ENCODE measurements at places on chromosomes 6 and 20. TPM values are rescaled to one million over a fixed set of nuclear protein-coding genes. Genes with fewer than 3 reads are reported as not detected.
A peak's percentile ranks its signal among the peaks of the same experiment; 100 is the strongest.

The FERMT1 gene
- 0.06 TPM for total RNA-seq

The ZBTB2 gene
- total RNA-seq: 33.1 TPM

The NOL7 gene
- 70.9 TPM for total RNA-seq

The TMEM244 gene
- total RNA-seq: 0.99 TPM

The BEND6 gene
- total RNA-seq: not detected

The SCAF8 gene
- total RNA-seq: 36.1 TPM

The FOXF2 gene
- total RNA-seq: not detected

DNA sequence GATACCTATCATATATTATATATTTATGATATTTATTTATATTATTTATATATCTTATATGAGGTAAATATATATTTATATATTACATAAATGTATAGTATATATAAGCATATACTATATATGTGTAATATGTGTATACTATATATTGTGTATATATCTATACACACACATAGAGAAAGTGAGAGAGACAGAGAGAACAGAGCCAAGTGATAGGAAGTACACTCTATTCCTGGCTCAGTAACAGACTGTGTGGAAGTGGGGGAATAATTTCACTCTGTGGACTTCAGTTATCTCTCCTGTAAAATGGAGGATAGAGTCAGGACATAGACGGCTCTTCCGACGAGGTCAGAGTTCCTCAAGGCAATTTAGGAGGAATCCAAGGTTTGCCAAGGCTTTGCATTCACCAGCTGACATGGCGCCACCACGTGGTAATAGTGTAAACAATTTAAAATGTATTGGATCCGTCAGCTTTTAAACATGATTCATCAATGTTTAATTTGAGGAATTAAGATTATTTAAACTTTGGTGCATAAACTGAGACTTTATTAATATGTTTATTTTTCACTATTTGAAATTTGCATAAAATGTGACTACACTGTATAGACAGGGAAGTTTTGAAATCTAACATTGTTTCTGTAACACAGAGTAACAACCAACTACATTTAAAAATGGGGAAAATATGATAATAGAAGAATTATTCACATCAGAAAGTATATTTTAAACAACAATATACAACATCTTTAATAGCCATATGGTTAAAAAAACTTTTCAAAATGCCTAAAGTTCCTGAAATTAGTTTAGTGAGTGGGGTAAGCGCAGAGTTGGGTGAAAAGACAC, 75.4 kb upstream of the TMEM244 start:
- DNase-seq: peak; percentile 53

DNA sequence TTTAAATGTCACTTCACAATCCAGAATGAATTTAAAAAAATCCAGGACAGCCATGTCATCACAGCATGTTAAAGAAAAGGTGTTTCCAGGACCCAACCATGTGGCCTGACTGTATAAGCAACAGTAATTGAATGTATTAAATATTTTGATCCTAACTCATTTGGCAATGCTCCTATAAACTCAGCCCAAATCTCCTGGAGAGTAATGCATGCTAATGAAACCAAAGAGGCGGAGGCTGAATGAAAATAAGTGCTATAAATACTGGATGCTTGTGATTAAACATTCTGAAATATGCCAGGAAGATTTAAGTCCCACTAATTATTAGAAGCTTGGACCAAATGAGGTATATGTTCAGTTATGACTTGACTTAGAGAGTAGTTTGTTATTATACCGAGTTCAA, 486.8 kb downstream of the FRK start:
- DNase-seq: no peak

DNA sequence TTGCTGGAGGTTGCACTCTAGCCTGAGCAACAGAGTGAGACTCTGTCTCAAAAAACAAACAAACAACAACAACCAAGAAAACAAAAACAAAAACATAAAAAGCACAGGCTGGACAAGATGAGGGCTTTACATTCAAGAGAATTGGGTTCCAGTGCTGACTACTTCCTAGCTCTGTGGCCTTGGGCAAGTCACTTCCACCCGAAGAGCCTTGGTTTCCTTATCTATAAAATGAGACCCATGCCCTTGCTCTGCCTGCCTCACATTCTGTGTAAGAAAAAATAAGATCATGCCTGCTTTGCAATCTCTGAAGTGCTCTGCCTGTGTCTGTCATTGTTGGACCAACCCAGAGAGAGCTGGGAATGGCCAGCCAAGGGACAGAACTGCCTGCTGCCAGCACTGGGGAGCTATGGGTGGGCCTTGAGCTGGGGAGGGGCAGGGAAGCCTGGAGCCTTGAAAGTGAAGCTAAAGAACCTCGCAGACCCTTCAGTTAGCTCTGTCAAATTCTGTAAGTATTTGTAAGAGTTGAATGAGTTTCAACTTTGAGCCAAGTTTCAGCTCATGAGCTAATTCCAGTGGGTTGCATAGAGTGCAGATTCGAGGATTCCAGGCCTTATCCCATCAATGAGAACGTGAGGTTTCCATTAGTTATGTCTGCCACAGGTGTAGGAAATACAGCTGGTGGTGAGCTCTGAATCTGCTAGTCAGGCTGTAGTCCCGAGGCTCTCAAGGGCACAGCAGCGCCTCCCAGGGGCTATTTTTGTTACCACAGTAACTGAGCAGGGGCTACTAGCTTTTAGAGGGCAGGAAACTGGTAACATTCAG, 93.2 kb downstream of the DLGAP4 start:
- peak; percentile 60 for DNase-seq

- DNase-seq: no peak
Measured at GRCh38 chr6:129546702-129547101, 163.3 kb downstream of the ARHGAP18 start.

DNA sequence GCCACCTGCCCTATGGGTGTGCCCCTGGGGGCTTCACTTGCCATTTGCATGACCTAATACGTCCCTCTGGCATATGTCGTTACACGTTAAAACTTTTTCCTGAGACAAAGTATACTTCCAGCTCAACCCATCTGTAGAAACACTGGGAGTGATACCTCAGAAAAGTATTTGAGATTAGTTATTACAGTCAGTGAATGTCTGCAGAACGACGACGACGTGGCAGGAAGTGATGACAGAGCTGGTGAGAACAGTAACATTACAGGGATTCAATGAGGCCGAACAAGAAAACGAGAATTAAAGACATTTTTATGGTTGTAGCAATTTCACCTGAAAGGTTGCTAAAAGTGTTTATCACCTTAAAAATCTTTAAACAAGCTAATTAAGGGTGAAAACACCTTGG, 40.2 kb downstream of the SASH1 start:
- DNase-seq: no peak

DNA sequence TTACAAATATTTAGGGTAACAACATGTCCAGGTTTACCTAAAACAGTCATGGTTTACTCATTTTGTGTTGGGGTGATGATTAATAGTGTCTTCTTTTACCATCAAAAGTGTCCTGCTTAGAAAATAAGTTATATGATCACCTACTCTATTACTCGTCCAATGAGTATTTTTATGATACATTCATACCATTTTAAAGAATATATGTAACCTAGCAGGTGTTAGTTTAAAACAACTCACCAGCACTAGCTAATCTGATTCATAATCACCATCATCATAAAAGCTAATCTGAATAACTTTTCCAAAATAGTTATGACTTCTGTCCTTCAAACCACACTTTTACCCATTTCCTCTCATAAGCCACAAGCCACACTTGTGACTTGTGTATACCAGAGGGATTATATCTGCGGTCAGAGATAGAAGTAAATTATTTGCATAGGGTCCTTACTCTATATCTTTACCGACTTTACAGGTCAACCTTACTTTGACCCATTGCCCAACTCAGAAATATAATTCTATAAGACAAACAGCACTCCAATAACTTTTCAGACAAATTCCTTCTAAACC, 33.3 kb upstream of the NRN1 start:
- no peak for DNase-seq

DNA sequence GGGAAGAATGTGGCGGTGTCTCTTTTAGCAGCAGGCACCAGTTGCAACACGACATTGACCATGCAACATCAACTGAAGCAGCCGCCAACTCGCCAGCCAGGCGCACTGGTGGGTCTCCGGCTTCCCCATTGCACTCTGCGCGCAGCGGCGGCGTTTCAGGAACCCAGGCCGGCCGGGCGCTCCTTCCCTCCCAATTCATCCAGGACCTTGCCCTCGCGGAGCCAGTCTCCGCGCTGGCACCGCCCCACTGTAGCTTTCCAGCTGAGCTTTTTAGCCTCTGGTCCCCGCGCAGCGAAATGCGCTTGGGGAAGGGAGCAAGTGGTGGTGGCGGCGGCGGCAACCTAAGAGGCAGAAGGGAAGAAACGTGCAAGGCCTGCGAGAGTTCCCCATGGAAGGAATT, 297.9 kb upstream of the RIMS1 start:
- DNase-seq: no peak

DNA sequence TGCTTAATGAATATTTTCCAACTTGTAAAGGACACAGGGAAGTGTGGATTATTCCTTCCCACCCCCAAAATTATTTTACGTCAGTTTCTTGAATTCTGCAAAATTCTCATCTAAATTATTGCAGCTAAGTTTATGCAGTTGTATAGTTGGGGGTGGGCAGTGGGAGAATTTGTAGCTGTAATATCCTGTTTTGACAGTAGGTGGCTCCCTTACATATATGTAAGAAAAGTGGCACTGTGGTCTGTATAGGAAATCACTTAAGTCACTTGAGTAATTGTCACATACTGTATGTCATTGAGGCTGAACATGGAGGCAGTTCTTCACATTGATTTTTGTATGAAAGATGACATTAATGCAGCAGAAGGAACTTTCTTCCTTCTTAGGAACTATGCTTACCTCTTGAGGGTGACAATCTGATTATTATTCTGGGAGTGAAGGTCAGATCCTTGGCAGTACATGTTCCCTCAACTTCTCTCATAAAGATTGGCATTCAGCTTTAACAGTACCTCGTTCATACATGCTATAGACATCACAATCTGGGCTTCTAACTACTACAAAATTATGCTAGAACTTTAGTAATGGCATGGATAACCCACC, 14.6 kb upstream of the CFAP206 start:
- no peak for DNase-seq

DNA sequence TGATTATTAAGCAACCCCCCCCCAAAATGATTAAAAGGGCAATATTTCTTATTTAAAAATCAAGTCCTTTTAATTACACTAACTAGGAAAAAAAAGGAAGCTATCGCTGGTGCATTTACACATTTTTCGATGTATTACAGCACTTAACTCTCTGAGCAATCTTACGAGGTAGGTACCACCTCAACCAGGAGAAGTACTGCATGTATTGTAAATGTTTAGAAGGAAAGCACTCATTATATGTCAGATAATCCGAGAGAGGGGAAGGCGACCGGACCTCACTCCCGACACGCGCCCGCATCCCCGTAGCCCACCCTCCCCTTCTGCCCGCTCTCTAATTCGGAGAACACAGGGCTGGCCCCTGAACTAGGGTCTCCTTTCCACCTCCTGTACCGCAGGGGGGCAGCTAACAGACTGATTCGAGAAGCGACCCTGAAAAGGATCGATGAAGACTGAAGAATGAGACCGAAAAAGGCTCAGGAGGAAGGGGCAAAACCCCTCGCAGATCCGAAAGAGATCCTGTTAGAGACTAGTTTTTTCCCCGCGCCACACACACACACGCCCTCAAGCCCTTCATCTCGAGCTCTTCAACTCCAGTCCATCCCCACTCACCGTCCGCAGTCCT, 337 bp downstream of the ESF1 start:
- no peak for DNase-seq

- DNase-seq: no peak
Measured at GRCh38 chr6:133467982-133468380, 226.8 kb downstream of the EYA4 start.

- DNase-seq: no peak
Measured at GRCh38 chr20:61252601-61253263, 671 bp downstream of the CDH4 start.

- DNase-seq: no peak
Measured at GRCh38 chr6:144417681-144418080, 132.5 kb downstream of the UTRN start.

DNA sequence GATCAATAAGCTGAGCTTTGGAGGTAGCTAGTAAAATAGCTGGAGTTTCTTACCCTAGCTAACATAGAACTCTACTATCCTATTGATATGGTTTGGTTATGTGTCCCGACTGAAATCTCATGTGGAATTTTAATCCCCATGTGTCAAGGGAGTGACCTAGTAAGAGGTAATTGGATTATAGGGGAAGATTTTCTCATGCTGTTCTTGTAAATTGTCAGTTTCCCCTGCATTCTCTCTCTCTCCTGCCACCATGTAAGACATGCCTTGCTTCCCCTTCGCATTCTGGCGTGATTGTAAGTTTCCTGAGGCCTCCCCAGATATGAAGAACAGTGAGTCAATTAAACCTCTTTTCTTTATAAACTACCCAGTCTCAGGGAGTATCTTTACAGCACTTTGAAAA, 24.6 kb upstream of the SYNE1 start:
- DNase-seq: no peak

DNA sequence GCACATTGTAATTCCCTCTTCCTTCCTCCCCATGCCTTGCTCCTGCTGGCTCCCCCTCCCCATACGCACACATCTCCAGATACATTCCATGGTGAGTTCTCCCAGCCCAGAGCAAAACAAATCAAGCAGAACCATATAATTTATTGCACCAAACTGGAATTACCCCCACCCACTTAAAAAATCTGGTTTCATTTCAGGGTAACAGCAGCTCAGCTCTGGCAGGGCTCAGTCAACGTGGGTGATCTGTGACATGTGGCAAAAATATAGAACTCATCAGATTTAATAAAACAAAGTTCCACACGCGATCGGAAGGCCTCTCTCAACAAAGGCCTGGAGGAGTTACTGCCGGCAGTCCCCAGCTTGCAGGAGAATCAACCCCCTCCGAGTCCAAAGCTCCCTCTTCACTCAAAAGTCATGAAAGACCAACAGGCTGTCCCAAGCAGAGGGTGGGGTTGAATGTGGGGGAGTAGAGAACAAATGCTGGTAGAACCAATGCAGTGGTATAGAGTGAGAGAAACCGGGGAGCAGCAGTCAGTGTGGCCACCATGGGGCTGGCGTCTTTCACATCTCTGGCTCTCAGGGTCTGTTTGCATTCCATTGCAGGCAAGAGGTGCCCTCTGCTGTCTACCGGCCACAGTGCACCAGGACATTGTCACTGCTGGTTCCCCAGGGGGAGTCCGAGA, 323.3 kb upstream of the NT5E start:
- no peak for DNase-seq

GRCh38 chr6:150417899-150418826, 49.4 kb downstream of the IYD start:
- DNase-seq: peak; percentile 63
